ENCODE measurements at places on chromosomes 5 and 9. TPM values are rescaled to one million over a fixed set of nuclear protein-coding genes. Genes with fewer than 3 reads are reported as not detected.

DNA sequence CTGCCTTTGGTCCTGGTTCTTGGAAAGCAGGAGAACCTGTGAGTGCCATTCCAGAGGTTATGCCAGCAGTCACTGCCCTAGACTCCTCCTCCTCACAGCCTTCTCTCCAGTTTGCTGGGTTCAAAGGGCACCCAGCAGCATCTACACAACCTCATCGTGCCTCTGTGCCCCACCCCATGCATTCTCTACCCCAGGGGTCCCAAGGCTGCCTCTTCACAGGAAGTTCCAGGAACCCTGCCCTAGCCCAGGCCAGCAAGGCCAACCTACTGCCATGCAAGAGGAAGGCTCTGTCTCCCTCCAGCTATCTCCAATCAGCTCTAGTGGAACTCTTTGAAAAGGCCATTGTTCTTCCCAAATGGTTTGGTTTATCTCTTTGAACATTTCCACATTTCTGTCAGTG, 21.2 kb downstream of the ENC1 start:
- DNase-seq = peak; percentile 16

GRCh38 chr5:156254196-156254595, 72.8 kb upstream of the SGCD start:
- no peak for DNase-seq

DNA sequence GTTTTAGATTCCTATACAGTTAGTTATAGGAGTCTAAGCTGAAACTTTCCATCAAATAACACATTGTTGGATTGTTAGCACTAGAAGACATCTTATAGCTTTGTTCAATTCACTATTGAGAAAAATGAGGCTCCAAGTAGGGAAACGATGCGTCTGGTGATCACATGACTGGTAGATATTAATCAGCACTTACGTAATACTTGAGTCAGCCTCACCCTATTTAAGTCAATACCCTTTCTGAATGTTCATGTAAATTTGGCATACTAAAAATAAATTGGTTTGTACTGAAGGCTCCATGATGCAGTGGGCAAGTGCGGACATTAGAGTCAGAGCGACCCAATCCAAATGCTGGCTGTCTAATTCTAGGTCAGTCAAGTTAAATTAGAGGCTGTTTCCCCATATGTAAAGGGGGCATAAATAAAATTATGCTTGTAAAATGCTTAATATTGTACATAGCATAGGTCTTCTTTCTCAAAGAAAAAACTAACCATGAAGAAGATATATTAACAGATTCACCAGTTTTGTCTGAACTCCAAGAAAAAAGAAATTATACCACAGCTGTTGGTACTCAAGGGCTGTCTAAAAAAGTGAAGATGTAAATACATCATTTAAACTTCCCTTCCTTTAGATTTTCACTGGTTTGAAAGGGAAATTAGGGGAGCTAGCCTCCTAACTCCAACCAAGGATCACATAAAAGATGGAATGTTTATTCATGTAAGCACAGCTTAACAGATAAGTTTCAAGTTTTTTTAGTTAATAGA, 406.6 kb upstream of the TLE4 start:
- DNase-seq = no peak

DNA sequence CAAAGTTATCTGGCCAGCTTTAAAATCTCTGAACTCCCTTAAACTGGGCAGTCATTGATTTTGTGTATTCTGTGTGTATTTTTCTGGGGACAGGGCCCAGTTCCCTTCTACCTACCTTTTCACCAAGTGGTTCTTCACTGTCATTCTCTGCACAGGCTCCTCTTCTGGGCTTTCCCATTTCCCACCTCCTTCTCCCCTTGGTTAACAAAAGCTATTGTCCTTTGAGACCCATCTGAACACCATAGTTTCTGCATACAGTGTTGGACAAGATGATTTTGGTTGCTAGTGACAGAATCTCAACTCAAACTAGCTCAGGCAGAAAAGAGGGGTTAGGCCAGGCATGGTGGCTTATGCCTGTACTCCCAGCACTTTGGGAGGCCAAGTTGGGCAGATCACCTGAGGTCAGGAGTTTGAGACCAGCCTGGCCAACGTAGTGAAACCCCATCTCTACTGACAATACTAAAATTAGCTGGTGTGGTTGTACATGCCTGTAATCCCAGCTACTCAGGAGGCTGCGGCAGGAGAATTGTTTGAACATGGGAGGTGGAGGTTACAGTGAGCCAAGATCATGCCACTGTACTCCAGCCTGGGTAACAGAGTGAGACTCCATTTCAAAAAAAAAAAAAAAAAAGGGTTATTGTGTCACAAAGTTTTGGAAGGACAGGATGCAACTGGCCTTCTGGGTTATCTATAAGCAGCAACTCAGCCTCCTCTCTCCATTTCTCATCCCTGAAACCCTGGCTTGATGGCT, 31.0 kb upstream of the ANKRD34B start:
- no peak for DNase-seq

- no peak for DNase-seq
These were observed 28.9 kb downstream of the ZNF169 start for GRCh38 chr9:94287877-94288513.

DNA sequence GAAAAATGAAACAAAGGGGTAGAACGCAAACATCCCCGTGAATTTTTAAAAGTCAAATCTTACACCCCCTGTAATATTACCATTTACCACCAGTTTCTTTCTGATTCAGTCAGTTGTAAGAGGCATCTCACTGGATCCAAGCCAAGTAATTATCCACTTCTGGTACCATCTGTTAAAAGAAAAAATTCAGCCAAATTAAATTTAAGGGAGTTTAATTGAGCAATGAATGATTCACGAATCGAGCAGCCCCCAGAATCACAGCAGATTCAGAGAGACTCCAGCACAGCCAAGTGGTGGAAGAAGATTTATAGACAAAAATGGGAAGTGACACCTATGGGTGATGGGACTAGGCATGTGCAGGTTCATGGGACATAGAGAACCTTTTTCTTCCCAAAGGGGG, 29.9 kb upstream of the MTMR12 start:
- no peak for DNase-seq

DNA sequence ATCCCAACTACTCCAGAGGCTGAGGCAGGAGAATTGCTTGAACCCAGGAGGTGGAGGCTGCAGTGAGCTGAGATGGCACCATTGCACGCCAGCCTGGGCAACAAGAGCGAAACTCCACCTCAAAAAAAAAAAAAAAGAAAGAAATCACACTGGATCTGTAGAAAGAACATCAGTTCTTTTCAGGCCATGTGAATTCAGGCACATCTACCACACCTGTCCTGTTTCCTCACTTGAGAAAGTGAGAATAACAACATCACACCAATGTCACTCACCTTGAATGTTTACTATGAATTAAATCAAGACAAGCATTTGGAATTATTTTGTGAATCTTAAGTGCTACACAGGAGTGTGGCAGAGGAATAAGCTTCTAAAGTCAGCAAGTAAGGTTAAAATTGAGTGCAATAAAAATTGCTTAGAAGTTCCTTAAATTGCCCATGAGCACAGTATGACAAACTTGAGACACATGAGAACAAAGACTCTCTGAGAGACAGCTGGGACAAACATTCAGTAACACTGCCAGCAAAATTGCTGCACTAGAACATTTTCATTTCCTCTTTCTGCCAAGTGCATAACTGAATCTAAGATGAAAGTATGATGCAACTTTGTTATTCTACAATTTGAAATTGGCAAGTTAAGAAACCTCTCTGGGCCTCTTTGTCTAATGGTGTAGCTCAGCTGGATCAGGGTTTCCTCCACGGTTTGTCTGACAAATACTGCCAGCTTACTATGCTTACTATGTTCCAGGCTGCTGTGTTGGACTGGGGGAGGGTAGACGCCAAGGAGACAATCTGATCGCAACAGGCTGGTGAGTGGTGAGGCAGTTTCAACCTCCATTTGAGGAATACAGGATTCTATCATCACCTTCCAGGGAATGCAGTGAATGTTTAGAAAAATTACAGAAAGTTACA, 1.9 kb upstream of the RIC1 start:
- peak; percentile 17 for DNase-seq

GRCh38 chr5:39780347-39780746, 355.6 kb upstream of the DAB2 start:
- DNase-seq = no peak

- DNase-seq = no peak
These were observed 35.4 kb upstream of the SLC28A3 start for GRCh38 chr9:84375954-84376353.

GRCh38 chr9:127754099-127755060, 19.3 kb upstream of the TOR2A start:
- DNase-seq = no peak

GRCh38 chr9:110996436-110997220, 41.6 kb downstream of the LPAR1 start:
- no peak for DNase-seq

- DNase-seq = no peak
These were observed 37.0 kb upstream of the RAB3C start for GRCh38 chr5:58545912-58546311.

DNA sequence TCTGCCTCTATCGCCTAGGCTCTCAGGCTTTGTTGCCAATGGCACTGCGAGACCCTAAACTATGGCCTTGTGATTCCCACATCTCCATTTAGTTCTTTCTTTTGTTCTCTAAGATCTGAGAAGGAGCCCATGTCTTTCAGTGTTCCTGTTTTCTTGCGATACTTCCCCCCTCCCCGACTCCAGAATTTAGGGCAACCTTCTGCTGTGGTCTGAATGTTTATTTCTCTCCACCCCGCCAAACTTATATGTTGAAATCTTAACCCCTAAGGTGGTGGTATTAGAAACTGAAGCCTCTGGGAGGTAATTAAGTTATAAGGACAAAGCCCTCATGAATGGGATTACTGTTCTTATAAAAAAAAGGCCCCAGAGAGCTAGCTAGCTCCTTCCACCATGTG, 6.4 kb downstream of the TMC1 start:
- no peak for DNase-seq

- no peak for DNase-seq
These were observed 13.8 kb upstream of the CDC23 start for GRCh38 chr5:138226910-138227309.

GRCh38 chr9:70466976-70467561, 52.6 kb upstream of the KLF9 start:
- no peak for DNase-seq

DNA sequence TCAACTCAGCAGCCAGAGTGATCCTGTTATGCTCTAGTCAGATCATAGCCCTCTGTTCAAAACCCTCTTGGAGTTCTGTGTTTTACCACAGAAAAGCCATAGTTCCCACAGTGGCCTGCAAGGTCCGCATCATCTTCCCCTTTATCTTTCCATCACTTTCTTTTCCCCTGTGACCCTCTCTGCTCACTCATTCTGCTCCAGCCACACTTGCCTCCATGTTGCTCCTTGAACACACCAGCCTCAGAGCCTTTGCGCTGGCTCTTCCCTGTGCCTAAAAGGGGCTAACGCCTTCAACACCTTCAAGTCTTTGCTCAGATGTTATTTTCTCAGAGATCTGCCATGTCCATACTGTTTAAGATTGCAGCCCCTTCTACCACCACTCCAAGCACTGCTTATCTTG, 26.3 kb downstream of the CSF2 start:
- no peak for DNase-seq

DNA sequence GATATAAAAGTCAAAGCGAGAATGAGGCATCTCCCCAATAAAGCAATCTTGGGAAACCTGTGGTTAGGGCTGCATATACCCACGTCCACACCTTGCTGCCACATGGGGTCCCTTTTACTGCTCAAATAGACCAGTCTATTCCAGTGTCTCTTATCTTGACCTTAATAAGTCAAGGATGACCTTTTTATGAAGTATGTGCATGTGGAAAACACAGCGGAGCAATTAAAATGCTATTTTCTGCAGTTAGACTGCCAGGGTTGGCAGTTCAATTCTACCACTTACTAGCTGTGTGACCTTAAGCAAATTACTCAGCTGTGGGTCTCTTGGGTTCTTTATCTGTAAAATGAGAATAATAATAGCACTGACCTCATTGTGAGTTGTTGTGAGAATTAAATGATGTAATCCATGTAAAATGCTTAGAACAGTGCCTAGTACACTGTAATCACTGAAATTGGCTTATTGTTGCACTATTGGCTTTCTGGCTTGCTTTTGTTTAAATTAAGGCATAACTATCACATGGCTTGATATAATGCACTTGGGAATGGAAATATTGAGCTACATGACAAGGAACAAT, 67.8 kb upstream of the HSPB3 start:
- no peak for DNase-seq

- DNase-seq = peak; percentile 90
These were observed 31.6 kb downstream of the TNPO1 start for GRCh38 chr5:72847989-72848473.

DNA sequence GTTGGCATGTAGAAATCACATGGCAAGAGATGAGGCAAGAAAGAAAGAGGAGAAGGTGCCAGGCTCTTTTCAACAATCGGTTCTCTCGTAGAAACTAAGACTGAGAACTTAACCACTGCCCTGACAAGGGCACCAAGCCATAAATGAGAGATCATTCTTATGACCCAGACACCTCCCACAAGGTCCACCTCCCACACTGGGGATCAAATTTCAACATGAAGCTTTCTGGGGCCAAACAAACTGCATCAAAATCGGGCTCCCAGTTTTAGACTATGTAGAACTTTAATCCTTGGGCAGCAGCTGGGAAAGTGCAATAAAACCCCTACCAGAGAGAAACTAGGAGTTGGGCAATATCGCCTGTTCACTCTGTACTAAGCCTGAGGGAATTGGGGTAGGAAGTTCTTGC, 150.2 kb upstream of the CCDC152 start:
- DNase-seq = no peak

DNA sequence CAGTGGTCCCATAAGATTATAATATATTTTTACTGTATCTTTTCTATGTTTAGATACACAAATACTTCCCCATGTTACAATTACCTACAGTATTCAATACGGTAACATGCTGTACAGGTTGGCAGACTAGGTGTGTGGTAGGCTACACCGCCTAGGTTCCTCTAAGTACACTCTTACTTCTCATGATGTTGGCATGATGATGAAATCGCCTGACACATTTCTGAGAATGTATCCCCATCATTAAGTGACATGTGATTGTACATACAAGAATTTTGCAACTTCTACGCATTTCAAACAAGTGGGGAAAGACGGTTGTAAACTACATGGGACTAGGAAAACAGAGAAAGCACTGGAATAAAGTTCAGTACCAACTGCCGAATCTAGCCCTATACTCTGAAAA, 53.3 kb downstream of the SETX start:
- DNase-seq = no peak

- DNase-seq = no peak
These were observed 9.2 kb upstream of the DDX46 start for GRCh38 chr5:134749415-134749814.

GRCh38 chr5:142141463-142141862, 32.9 kb downstream of the NDFIP1 start:
- DNase-seq = peak; percentile 12

C9orf152 gene
- total RNA-seq = 3.5 TPM

SLC12A2 gene
- total RNA-seq = 359 TPM

FAM81B gene
- total RNA-seq = not detected

GDA gene
- 34.1 TPM for total RNA-seq

FRMPD1 gene
- not detected for total RNA-seq

IL5 gene
- not detected for total RNA-seq
